ENCODE measurements at places on chromosomes 7 and 10.

DNA sequence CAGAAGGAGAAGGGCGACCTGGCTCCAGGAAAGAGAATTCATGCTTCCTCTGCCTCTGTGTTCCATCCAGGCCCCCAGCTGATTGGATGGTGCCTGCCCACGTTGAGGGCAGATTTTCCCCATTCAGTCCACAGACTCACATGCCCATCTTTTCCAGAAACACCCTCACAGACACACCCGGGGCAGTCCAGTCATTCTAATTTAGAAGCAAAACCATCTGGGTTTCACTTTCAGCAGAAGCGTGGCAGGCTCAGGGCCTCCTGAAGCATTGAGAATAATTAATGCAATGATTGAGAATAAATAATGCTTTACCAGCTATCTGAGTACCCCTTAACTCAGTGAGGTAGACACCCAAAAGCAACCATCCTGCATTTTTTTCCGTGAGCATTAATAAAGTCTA lies 30.2 kb upstream of the CREB5 start:
- no peak for DNase-seq

DNA sequence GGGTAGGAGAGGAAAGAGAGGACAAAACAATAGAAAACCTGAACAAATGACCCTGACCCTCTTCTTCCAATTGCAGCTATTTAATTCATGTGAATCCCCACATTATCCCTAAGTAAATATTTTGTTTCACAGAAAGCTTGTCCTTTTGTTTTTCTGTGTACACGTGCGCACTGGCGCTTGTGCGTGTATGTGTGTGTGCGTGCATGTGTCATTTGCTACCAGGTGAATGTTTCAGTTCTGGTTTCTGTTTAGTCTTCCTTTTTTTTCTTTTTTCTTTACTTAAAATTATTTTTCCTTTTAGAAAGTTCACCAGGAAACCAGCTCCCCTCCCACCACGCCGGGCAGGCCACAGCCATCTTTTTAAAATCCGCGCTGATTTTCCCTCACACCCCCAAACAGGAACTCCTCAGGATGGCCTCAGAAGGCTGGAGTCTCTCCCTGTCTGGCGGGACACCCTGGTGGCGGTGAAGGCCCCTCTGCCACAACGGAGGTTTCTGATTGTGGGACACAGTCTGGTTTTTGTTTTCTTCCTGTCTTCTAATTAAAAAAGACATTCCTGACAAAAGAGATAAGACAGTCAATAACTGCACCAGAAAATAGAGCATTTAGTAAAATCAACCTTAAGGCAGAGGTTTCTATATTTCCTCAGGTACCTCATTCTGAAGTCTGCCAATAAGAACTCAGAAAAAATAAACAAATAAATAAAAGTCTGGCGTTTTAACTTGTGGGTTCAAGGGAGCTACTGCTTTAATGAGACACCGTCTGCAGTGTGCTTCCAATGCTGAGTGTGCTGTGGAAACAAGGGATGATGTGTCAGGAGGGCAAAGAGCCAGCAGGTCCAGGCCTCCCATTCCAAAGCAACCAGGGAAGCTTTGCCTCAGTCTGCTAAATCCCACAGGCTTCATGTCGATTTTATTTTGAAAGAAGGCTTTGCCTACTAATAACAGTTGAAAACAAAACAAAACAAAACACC lies 17.4 kb downstream of the IRF5 start:
- no peak for DNase-seq

DNA sequence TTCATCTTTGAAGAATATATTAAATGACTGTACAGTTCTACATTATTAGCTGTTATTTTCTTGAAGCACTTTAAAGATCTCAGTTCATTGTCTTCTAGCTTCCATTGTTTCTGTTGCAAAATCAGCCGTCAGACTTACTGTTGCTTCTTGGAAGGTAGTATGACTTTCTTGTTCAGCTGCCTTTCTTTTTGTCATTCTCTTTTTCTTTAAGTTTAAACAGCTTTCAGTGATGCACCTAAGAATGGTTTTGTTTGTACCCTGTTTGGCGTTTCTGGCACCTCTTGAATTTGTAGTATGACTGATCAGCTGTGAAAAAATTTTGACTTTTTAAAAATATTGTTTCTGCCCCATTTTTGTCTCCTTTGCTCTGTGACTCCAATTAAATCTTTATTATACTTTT lies 9.3 kb downstream of the MKLN1 start:
- DNase-seq, result no peak

- no peak for DNase-seq
Observed at GRCh38 chr10:73512207-73512743, 16.5 kb upstream of the PPP3CB start.

DNA sequence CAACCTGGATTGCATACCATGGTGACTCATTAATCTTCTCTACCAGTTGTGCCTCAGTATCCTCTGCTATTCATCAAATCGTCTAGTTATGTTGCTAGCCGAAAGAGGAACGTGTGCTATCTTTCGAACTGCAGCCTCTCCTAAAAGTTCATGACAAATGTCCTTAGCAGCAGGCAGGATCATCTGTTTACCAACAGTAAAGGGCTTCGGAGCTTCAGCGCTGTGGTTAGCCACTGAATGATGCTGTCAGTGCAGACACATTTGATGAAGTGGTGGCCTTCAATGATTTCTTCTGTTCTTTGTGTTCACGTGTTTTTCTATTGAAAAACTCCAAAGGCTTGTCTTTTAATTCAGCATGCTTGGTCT lies 68.8 kb downstream of the CSTF2T start:
- DNase-seq, result no peak

DNA sequence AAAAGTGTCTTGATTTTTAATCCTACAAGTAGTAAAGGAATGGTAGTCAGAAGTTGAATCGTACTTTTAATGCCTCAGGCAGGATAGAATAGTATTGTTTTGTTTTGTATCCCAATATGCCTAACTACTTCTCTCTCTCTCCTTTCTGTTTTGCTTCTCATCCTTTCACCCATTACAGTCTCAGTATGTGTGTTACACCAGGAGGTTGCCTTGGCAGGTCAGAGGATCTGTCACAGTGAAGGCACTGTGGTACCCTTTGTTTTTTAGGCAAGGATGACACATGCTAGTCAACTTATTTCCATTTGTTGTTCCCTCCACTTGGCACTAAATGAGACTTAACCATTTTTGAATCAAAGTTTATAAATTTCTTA lies 94.4 kb downstream of the MAPK8 start:
- DNase-seq, result no peak

- DNase-seq, result no peak
Observed at GRCh38 chr7:89549768-89550167, 604.5 kb upstream of the STEAP1 start.

- DNase-seq, result no peak
Observed at GRCh38 chr10:33790521-33791271, 456.2 kb upstream of the NRP1 start.

GRCh38 chr7:25643770-25644394 lies 415.6 kb upstream of the NPVF start:
- DNase-seq, result no peak

- no peak for DNase-seq
Observed at GRCh38 chr7:133691727-133692610, 435.2 kb upstream of the LRGUK start.

- DNase-seq, result no peak
Observed at GRCh38 chr7:20317413-20317812, 13.3 kb upstream of the ITGB8 start.

DNA sequence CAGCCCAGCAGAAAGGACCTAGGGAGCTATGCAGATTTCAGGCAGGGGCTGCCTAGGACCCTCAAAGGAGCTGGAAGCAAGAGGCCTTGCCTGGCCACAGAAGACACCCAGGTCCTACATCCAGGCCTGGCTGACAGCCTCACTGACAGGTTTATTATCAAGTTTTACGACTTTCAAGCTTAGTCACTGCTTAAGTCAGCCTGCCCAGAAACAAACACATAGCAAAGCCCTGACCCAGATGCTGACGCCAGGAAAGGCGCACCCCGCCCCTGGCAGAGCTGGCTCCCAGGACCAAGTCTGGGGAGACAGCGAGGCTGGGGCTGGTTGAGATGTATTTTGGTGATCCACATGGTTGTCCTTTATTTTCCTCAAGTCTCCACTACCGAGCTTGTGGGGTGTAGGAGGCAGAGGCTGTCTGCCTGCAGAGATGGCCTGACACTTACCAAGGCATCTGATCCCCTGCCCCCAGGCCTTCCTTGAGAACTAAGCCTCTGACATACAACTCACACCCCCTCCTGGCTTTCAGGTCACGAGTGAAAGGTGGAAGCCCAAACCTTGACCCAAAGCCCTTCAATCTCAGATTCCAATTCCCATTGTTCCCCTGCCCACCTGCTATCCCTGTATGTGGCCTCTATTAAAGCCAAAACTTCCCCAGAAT lies 80.7 kb upstream of the EMX2 start:
- DNase-seq, result no peak

- DNase-seq, result no peak
Observed at GRCh38 chr10:62719061-62719460, 85.5 kb upstream of the ADO start.

GRCh38 chr7:17307969-17308648 lies 9.7 kb downstream of the AHR start:
- DNase-seq, result no peak

GRCh38 chr10:97179731-97180362 lies 5.9 kb downstream of the SLIT1 start:
- peak; percentile 69 for DNase-seq

- no peak for DNase-seq
Observed at GRCh38 chr7:30266686-30267085, 17.7 kb upstream of the ZNRF2 start.

DNA sequence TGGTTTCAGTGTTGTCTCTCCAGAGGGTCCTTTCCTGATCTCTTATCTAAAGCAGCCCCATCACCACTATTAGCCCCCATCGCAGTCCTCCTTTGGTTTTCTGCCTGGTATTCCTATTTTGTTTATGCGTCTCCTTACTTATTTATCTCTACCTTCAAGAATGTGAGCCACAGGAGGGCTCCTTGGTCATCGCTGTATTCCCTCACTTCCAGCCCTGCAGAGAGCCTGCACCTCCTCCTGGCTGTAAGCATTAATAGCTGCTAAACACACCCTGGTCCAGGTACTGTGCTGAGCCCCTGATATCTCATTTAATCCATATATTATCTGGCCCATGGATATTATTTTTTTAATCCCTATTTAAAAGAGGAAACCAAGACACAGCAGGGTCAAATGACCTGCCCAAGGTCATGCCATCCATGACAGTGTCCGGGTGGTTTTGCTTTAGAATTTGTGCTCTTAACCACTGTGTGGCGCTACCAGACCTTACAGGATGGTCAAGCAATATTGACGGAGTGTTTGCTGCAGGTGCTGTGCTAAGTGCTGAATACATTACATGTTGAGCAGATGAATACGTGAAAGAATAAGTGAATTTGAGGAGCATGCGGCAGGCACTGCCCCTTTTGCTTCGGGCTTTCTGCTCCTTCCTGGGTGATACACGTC lies 227.2 kb downstream of the ADAM12 start:
- DNase-seq, result no peak

GRCh38 chr7:149476791-149477190 lies 15.9 kb upstream of the ZNF777 start:
- DNase-seq, result no peak

DNA sequence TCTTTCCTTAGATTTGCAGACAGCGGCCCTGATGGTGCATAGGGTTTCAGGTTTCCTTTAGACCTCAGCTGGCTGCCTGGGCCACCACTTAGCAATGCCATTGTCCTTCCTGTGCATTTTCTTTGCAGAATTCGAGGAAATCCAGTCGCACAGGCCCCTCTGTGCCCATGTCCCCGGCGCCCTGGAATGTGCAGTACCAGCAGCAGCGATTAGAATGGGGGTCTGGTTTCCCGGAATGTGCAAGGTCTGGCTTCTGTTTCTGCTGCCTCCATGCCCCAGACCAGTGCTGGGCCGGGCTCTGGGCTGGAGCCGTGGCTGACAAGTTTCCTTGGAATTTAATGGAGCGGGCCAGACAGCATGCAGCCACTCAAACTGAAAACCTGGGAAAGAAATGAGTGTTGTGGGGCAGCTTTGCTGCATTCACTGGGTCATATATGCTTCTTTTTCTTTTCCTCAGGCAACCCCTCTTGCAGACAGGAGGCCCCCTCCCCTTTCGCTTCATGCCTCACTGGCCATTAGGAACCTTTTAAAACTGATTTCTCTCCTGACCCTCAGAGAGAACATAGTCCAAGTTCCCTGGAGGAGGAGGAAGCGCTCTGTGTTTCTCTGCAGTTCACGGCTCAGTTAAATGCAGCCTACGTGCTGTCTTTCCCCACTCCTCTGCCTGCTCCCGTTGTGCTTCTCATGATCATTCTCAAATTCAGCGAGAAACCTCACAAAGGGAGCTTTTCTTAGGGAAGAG lies 14.4 kb downstream of the HTRA1 start:
- no peak for DNase-seq

- no peak for DNase-seq
Observed at GRCh38 chr7:76394957-76395356, 14.5 kb downstream of the SSC4D start.

DNA sequence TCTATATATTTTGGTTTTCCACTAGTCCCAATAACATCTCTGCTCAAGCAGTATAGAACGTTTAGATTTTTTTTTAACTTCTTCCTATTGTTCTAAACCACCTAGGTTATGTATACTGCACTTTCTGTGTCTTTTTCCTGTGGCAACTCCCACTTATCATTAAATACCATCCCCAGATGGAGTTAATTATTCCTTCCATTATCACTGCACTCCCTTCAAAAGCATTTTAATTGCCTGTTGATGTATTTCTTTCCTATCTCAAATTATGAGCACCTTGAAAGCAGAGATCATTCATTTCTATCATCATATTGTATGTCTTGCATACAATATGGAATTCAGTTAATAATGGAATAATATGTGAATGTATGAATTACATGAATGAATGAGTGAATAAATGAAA lies 148.0 kb downstream of the HGF start:
- no peak for DNase-seq

- DNase-seq, result no peak
Observed at GRCh38 chr10:34584164-34584563, 230.9 kb downstream of the PARD3 start.

DNA sequence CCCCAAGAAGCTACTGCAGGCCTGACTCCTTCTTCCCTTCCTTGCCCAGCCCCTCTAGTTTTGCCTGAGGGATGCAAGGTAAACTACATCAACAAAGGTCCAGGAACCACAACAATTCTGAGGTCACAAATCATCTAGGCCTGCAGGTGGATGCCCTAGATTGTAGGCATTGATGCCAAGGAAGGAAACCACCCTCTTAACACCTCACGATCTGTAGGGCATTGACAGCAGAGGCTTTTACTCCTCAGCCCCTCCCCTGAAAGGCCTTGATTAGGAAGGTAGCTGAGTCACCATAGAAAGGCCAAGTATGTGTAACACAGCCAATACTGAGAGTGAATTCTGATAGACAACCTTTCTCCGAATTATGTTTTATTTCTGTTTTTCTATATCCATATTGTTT lies 46.7 kb upstream of the FAM3C start:
- DNase-seq, result no peak

DNA sequence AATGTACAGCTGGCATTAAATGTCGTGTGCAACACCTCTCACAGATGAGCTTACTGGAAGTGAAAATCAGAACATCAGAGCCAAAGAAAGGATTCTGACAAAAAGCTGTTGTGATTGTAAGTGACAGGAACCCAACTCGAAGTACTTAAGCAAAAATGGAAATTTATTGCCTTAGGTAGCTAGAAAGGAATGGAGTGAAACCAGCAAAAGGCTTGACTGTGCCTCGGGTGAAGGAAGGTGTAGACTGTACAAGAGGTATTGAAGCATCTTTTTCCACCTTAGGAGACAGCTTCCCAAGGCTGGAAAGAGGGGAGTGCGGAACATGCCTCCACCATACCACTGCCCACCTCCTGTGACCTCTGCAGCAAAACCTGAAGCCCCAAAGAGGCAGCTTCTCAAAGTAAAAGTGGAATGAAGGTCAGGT lies 27.3 kb upstream of the ITGB1 start:
- DNase-seq, result no peak

- DNase-seq, result no peak
Observed at GRCh38 chr10:2150288-2150687, 413.0 kb upstream of the ADARB2 start.

- DNase-seq, result no peak
Observed at GRCh38 chr10:102153093-102153620, 968 bp downstream of the NOLC1 start.
